Bronchial epithelial cell (primary cell): ENCODE measurements at places on chromosomes 12 and 14. TPM values are rescaled to one million over a fixed set of nuclear protein-coding genes. Genes with fewer than 3 reads are reported as not detected.

GRCh38 chr14:92599811-92600210 lies 86.2 kb downstream of the RIN3 start:
- DNase-seq: no peak

DNA sequence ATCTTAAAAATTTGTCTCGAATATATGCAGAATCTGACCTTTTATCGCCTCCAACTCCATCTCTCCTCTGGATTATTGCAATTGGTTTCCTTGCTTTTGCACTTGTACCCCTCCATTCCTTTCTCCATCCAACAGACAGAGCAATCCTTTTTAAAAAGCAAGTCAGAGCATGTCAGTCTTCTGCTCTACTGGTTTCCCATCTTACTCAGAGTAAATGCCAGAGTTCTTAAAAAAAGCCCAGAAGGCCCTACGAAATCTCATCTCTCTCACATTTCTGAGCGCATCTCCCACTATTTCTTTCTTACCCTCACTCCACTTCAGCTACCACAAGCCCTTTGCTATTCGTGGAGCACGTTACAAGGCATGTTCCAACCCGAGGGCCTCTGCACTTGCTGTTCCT lies 236.9 kb upstream of the DDHD1 start:
- DNase-seq: peak; percentile 86

DNA sequence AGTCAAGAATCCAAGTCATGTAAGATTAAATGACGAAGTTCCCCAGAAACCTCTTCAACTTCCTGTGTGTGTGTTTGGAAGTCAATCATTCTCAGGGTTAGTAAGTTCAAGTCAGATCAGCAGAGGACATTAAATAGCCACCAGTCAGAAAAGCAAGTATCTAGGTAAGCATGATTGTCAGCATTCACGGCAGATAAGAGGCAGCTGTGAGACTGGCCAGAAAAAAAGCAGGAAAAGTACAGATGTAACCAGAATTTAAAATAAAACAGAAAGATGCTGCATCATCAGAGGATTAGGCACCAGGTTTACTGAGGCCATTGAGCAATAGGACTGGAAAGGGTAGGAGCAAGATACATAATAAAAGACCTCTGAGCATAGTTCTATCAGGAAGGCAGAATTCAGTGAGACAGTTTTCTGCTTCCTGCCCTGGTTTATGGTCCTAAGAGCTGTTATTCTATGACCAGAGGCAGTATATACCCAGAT lies 606.9 kb downstream of the FSCB start:
- DNase-seq: no peak

DNA sequence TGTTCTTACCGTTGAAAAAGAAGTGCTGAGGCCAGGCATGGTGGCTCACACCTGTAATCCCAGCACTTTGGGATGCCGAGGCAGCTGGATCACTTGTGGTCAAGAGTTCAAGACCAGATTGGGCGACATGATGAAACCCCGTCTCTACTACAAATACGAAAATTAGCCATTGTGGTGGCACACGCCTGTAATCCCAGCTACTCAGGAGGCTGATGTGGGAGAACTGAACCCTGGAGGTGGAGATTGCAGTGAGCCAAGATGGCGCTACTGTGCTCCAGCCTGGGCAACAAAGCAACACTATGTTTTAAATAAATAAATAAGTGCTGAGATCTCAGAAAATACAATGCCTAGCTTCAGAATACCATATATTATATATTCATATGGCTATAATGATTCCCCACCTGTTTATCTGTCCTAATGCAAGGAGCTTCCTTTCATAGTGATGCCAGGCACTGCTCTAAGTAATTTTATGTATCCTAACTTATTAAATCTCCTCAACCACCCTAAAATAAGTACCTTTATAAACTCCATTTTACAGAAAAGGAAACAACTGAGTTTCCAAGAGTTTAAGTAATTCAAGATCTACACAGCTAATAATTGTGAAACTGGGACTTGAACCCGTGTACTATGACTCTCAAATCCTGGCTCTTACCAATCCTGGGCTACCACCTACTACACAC lies 7.3 kb downstream of the PHLDA1 start:
- no peak for DNase-seq

- DNase-seq: no peak
These were observed 21.7 kb downstream of the AICDA start for GRCh38 chr12:8590842-8591545.

DNA sequence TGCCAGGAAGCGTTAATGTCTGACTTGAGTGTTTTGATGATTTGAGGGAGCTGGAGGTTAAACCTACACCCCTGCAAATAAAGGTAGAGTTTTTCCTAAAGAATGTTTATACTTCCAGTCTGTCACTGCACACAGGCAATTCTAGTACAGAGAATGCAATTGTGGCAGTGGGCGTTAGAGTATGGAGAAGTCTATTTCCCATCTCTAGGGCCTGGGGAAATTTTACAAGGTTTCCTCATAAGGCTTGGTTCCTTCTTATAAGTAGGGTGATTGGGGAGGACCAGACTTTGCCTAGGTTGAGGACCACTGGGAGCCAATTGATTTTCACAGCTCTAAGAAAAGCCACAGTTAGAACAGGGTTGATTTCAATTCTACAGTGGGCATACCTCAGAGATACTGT lies 44.3 kb downstream of the IFNG start:
- DNase-seq: no peak

- DNase-seq: peak; percentile 61
These were observed 791.6 kb downstream of the DIO2 start for GRCh38 chr14:79419571-79420327.

DNA sequence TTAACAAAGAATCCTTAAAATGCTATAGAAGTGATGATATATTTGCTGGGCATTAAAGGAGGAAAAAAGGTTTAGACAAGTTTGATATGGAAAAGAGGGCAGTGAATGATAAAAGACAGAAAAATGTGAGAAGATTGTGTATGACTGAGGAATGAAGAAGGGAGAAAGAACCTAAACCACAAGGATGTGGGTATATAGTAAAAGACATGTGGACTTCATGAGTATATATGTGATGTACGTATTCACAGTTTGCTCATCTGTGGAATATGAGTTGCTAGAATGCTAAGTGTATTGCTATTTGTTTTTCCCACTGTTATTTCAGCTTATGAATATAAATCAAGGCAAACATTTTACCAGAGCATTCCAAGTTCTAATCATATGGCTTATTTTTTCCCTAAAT lies 2.1 kb upstream of the SLC16A7 start:
- no peak for DNase-seq

- DNase-seq: no peak
These were observed 14.6 kb downstream of the GTF2A1 start for GRCh38 chr14:81206115-81206514.

- no peak for DNase-seq
These were observed 340.4 kb downstream of the NUAK1 start for GRCh38 chr12:105798256-105798845.

DNA sequence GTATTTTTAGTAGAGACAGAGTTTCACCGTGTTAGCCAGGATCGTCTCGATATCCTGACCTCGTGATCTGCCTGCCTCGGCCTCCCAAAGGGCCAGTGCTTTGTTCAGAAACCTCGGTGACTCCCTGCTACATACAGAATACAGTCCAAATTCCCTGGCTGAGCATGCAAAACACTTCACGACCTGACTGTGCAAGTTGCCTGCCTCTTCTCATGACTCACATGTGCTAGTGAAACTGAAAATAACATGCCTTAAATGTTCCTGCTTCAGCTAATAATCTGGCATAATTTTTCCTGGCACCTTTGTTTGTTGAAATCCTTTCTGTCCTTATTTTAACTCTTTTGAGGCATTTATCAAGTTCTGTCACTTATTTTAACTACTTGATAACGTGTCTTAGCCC lies 8.2 kb downstream of the DMAC2L start:
- peak; percentile 85 for DNase-seq

The CPSF6 gene
- total RNA-seq: 17.9 and 29.6 TPM in 2 replicates

The RPL10L gene
- total RNA-seq: not detected in 2 replicates

The SLC6A15 gene
- 22.9 and 65.0 TPM in 2 replicates for total RNA-seq

The LRIG3 gene
- total RNA-seq: 30.6 and 44.5 TPM in 2 replicates

The CHGA gene
- total RNA-seq: not detected in 2 replicates
